H9 (cell line): ENCODE measurements at places on chromosomes 7 and 10.

DNA sequence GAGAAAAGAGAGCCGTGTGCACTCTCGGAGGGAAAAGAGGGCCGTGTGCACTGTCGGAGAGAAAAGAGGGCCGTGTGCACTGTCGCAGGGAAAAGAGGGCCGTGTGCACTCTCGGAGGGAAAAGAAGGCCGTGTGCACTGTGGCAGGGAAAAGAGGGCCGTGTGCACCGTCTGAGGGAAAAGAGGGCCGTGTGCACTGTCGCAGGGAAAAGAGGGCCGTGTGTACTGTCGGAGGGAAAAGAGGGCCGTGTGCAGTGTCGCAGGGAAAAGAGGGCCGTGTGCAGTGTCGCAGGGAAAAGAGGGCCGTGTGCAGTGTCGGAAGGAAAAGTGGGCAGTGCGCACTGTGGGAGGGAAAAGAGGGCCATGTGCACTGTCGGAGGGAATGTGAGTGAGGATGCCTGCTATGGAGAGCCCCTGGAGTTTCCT lies 188.7 kb downstream of the DNAJB6 start:
- DNase-seq: no peak

GRCh38 chr7:23184709-23185359 lies 3.0 kb downstream of the NUP42 start:
- no peak for DNase-seq

DNA sequence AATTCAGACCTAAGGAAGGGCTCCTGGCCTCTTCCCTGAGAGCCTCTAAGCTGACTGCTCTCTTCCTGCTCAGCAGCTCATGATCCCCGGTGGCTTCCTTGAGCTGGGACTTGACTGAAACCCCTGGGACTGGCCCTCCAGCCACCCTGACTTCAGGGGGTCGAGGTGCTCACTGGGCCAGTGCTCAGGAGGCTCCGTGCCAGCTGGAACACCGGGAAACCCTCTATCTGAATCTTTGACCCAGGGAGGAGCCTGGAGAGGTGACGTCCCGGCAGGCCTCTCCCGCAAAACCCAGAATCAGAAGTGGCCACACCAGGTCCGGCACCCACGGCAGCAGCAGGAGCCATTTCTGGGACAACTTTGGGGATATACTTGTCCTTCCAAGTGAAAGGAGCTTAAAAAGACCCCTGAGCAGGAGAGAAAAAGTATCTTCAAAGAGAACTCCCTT lies 110.7 kb downstream of the WDR37 start:
- no peak for DNase-seq

DNA sequence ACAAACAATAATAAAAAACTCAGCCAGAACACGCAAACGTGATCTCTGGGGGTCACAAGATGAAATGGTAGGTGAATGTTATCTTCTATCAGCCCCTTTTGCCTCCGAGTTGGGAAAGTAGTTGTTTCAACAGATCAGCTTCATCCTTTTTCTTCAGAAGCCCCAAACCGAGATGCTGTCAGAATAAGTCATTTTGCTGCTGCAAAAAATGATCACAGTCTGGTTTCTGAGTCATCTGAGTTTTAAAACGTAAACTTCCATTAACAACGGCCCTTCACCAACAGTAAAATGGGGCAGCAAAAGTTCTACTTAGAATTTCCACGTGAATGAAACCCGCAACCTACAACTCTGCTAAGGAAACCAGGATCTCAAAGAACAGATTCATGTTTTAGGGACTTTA lies 44.9 kb downstream of the JCAD start:
- no peak for DNase-seq

DNA sequence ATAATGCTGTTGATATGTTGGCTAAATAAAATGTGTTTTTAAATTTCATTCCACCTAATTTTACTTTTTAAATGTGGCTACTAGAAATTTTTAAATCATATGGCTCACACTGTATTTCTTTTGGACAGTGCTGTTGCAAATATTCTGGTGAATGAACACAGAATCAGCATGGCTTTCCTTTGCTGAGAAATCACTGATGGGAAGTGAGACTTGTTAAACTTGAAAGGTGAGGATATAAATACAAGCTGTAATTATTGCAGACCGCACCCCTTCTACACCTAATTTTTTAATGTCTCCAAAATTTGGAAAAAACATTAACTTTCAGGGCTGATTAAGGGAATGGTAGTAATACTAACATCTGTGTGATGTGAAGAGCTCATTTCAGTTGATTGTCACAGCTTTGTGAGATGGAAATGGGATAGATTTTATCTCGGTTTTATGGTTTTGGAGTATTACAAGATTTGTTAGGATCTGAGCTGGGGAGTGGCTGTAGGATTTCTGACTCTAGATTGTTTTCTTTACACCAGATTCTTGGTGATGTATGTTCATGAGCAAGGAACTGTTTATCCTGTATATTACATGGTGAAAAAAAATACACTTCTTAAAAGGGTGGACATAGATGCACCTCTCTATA lies 1.3 kb downstream of the MIOS start:
- no peak for DNase-seq

DNA sequence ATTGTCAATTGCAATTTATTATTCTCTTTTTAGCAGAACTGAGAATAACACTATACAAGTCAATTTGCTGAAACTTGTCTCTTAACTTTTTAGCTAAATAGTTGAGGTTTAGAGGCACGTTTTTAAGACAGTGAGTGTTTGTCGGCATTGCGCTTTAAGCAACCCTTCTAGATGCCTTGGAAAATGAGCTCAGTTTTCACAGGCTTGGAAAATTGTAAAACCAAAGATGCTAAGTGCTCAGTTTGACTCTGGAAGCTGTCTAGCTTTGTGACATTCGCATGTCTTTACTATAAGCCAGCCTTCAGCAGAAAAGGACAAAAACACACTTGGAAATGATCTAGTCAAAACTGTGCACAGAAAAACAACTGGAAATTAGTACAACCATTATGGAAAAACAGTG lies 500.4 kb downstream of the NEBL start:
- DNase-seq: no peak

GRCh38 chr10:78358351-78358750 lies 324.7 kb downstream of the RPS24 start:
- no peak for DNase-seq

- DNase-seq: no peak
Measured at GRCh38 chr7:64206903-64207302, at the start of gene ZNF735. ZNF735 (plus strand) TSS chr7:64207203; CDS start chr7:64207203, 0 bp downstream.
